Amniotic epithelial cell (primary cell): ENCODE measurements at places on chromosomes 16 and 17.
A peak's percentile ranks its signal among the peaks of the same experiment; 100 is the strongest.

DNA sequence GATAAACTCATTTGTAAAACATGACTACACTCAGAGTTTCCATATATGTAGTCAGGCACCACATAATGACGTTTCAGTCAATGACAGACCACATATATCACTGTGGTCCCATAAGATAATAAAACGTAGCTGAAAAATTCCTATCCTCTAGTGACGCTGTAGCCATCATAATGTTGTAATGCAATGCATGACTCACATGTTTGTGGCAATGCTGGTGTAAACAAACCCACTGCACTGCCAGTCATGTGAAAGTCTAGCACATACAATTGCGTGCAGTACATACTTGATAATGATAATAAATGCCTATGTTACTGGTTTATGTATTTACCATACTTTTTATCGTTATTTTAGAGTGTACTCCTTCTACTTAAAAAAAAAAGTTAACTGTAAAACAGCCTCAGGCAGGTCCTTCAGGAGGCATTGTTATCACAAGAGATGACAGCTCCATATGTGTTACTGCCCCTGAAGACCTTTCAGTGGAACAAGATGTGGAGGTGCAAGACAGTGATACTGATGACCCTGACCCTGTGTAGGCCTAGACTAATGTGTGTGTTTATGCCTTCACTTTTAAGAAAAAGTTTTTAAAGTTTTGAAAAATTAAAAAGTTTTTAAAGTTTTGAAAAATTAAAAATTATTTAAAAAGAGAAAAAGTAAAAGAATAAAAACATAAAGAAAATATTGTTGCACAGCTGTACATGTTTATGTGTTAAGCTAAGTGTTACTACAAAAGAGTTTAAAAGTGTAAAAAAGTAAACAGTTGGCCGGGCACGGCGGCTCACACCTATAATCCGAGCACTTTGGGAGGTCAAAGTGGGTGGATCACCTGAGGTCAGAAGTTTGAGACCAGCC lies 9.0 kb downstream of the STAT5B start:
- peak; percentile 99 for DNase-seq

DNA sequence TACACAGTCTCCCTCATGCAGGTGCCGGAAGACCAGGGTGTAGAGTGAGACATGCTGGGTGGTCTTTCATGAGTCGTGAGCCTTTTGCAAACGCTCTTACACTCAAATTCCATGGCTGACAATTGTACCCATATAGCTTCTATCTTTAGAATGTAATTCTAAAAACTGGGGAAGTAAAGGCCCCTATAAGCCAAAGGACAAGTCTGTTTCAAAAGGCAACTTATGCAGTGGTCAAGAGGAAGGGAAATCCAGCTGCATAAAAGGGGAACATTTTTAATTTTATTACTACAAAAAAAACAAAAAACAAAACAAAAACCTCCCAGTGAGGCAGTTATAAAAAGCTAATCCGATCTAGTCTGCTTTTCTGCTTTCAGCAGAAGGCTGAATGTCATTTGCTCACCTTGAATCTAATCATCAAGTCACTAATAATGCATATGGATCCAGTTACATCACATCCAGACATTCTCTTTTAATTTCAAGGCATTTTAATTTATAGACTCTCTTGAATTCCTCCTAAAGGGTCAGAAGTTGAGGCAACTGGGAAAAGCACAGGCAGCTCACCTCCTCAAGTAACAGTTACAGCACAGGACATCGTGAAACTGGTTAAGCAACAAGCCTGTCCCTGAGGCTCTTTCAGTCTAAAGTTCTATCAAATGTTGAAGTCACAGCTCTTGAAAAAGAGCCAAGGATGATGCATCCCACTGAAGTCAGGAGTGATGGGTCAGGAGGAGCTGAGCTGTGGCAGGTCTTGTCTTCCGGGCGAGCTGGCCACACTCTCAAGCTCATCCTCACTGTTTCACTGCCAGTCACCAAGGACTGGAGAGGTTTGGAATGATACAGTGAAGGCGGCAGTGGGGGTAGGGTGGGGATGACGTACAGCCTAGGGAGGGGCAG lies 99.7 kb downstream of the VPS53 start:
- peak; percentile 64 for DNase-seq

DNA sequence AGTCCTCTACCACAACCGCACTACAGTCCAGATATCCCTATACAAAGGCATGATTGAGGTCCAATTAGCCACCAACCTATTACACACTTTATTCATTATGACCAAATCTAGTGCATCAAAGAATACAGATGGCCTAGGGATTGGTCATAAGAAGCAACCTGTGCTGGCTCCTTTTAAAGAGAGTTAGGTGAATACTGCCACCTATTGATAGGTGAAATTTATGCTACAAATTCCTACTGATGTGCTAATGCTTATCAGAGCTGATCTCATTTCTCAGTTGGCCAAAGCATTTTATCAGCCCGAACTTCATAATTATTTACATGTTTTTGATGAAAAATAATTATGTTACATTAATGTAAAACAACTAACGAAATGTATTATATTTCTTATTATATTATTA lies 166.3 kb downstream of the ANKFN1 start:
- DNase-seq: peak; percentile 57

GRCh38 chr17:77206158-77206956 lies 65.6 kb downstream of the SEC14L1 start:
- DNase-seq: no peak

DNA sequence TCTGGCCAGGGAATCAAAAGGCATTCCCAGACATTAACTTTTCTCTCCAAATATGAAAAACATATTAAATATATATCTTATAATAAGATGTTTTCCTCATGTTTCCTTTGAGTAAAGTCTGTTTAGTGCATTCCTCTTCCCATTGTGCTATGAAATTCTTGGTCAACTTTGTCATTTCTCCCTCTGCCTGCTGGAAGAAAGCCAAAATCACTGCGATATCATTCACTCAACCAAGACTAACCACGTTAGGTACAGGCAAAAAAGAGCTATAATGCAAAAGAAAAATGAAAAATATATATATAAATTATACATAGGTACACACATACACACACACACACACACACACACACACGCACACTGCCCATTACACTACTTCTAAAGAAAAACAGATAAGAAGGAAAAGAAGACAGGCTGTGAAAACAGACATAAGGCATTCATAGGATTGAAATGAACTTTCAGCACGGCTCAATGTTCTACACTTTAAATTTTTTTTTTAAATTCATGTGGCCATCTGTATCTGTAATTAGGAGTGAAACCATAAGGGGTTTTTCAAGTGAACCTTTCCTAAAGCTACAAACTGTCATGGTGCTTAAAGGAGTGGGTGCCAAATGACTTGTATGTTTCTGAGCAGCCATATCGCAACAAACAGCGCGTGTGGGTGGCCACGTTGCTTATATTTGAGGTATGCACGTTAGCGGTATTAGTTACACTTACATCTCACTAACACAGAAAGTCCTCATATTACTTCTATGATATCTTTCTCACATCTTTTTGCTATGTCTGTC lies 71.6 kb upstream of the PSMD7 start:
- no peak for DNase-seq

DNA sequence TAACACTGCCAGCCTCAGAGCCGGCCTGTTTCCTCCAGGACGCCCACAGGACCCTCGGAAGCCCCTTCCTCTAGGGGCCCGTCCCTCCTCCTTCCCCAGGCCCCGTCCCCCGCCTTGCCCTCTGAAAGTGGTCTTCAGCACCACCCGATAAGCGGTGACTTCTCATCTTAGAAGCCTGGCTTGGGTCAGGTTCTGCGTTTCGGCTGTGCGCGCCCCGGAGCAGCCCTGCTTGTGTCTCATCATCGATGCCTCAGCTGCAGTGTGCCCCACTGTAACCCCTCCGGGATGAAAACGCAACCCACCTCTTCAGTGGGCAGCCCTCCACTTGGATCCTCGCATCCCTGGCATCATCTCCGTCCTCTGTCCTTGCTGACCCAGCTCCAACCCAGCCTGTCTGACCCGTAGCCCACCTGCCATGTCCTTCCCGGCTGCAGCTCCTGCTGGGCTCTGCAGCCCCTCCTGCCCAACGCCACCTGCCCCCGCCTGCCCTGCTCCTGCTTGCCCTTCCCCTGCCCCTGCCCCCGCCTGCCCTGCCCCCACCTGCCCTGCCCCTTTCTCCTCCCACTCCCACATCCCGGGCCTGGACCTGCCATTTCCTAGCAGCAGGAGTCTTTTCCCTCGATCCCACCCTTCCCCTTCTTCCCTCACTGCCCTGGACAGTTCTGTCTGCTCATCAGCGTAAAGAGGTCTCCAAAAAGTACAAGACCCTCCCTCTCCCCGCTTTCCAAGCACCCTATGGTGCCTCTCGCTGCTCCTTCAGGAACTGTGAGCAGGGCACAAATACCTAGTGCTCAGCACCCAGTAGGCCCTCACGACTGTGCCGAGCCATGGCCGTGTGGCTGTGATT lies 112.5 kb upstream of the CHMP6 start:
- no peak for DNase-seq

GRCh38 chr16:4454623-4455022 lies 19.8 kb downstream of the NMRAL1 start:
- DNase-seq: no peak

DNA sequence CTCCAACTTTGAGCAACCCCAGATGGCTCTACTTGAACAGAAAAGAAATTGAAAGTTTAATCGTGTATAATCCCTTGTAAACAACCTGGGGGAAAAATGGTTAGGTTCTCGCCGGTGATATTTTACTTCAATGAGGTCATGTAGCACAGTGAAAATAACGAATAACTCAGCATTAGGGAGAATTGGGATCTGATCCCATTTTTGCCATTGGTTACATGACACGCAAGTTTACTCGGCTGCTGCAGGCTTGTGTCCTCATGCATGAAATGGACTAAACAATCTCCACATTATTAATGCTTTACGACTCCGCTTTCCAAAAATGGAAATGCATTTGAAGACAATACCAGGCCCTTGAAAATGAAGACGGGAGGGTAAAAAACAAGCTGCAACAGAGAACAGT lies 45.5 kb upstream of the LRRC37A3 start:
- DNase-seq: no peak

DNA sequence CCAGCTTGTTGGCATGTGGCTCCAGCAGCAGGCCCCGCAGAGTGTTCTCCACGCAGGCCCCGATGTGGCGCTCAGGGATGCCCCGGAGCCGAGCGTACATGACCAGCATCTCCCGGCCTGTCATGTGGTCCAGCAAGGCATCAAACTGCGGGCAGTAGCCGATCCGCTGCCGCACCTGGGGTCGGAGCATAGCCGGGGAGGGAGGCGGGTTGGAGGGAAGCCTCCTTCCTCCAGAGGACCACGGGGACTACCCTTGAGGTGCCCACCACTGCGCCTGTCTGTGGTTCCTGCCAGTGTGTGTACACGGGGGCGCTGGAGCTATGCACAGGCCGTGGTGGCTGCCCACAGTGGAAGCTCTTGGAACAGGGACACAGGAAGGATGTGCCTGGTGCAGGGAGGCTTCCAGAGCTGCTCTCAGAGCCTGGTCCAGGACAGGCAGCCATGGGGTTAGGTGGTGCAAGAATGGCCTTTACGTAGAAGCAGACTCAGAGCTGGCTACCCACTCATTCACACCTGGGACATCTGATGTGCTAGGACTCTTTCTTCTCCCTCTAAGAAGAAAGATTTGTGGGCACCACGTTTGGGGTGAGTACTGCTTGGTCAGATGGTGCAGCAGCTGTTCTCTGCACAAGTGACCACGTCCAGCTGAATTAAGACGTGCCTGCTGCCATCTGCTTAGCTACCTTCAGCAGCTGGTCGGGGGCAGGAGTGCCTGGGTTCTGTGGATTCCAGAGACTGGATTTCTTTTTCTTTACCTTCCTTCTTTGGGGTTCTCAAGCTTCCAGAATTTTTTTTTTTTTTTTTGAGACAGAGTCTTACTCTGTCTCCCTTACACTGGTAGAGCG lies 11.3 kb upstream of the RNPS1 start:
- DNase-seq: no peak

GRCh38 chr16:88144028-88144511 lies 192.8 kb downstream of the BANP start:
- peak; percentile 3 for DNase-seq

DNA sequence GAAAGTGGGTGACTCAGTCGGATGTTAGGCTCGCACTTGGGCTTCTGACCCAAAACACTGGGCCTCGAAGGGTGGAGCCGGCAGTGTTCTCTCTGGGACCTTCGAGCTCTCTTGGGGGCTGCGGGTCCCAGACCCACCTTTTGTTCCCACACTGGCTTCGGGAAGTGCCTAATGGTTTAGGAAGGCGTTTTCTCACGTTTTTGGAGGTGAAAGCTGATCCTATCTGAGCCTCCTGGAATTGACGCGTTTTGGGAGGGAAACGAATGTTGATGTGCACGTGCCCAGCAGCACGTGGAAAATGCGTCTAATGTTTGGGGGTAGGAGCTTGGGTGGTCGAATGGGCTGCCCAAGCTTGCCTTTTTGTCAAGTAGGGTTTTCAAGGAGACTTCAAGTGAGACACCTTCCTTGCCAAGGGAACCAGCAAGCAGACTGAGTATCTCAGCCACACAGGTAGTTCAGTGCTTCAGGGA lies 666 bp downstream of the HGS start:
- no peak for DNase-seq

DNA sequence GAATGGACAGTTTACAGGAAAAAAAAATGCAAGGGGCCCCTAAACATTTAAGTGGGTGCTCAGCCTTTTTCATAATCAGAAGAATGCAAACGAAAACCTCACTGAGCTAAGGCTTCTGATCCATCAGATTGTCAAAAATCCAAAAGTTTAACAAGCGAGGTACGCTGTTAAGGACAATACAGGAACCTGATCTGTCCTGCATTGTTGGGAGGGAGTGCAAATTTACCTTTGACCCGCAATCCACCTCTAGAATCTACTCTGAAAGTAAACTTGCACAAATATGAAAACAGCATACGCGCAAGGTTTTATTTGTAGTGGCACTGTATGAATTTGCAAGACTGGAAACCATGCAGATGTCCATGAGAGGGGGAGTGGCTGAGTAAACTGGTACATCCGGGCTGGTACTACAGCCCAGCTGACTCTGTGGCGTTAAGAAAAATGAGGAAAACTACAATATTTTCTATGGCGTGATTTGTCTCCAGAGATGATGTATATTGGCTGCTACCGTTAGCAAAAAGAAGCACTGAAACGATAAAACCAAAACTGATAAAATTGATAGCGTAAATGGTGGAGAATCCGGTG lies 28.8 kb upstream of the ST6GALNAC1 start:
- DNase-seq: no peak

DNA sequence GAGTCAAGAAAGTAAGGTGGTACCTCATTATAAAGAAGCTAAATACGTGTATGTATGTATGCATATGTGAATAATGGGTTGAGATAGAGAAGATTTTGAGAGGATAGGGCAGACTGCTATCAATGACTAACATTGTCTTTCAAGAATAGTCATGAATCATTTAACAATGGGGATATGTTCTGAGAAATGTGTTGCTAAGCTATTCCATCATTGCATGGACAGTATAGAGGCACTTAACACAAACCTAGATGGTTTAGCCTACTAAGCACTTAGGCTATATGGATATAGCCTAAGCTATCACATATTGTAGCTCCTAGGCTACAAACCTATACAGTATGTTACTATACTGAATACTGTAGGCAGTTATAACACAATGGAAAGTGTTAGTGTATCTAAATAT lies 45.2 kb downstream of the TBC1D26 start:
- no peak for DNase-seq

DNA sequence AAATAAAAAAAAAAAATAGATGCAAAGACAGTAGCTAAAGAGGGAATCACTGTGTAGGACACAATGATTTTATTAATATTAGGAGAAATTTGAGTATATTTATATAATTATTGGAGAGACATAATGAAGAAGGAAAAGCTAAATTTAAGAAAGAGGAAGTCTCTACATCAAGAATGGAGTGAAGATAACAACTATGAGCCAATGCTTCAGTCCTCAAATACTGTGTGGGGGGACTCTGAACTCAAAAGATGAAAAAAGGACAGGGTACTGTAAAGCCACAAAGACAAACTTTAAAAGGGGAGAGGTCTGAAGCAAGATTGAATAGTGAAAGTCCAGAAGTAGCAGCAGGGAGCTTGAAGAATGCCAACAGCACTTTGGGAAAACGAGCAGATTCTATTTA lies 44.7 kb downstream of the SKAP1 start:
- DNase-seq: no peak
